ENCODE measurements at places on chromosomes 4 and X.

DNA sequence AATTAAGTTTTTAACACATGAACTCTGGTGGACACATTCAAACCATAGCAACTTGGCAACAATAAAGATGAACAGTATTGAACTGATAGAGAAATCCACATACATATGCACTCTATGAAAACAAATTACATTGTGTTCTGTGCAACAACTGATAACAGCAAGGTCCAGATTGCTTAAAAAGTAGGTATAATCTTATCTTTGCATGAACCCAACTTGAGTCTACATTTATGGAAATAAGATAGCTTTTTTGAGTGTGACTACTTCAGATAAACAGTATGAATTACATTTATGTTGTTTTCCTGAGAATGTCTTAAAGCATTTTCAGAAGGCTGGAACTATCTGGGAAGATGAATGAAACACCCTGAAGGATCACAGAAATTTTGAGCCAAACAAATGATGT, 212.6 kb upstream of the GK2 start:
- ATAC-seq = no peak

DNA sequence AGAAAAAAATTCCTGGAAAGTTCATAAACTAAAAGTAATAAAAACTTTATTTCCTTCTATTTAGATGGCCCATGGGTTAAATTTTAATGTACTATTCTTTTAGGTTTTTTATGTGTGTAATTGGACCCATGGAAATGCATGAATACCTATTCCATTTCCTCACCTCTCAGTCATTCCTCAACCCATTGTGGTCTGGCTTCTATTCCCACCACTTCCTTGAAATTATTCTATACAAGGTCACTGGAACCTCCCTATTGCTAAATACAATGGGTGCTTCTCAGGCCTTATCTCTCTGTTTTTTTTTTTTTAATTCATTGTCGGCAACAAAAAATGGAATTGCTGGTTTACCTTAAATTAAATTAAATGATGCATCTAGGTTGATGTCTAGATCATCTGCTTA, 17.2 kb downstream of the SLC39A8 start:
- ATAC-seq = no peak

DNA sequence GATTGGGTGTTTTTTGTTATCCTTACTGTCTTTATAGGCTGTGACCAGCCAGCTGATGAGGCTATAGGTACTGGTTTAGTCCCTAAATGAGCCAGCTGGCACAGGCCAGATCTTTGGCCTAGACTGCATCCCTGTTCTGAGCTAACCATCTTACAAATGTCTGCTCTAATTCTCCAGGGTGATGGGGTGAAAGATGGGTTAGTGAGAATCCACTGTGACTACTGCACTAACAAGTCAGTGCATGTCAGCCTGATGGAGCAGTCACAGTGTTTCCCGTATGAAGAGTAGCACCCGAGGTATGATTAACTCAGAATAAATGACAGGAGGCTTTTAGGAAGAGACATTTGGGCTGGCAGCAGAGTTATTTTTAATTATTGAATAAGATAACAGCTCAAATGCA, 181.0 kb downstream of the DCTD start:
- no peak for ATAC-seq

DNA sequence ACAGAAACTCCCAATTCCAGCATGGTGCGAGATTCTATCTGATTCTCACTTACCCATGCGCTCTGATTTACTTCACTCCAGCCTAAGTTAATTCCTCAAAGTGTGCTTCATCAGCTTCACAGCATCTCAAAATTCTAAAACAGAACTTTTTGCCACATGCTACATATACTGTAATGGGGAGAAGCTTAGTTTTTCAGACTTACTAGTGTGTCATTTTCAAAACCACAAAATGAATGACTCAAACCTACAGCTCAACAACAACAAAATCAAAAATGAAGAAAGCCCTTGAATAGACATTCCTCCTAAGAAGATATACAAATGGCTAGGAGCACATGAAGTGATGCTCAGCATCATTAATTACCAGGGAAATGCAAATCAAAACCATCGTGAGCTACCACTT, 14.9 kb downstream of the IRF2 start:
- ATAC-seq = no peak

DNA sequence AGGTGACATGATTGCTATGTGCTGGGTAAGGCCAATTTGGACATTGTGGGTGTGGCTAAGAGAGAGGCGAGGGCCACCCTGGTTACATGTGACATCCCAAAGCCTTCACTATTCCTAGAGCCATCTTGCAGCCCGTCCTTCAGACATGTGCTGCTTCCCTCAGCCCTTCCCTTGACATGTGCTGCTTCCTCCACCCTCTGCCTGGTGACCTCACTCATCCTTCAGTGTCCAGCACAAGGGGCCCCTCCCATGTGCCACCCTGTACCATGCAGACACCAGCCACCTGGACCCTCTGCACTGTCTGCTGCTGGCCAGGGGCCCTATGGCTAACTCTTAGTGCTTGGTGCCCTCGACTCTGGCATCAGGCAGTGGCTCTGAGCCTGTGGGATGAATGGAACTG, 27.4 kb downstream of the ADRA2C start:
- ATAC-seq = no peak

- ATAC-seq = peak; percentile 82
These were observed at the start of gene MGST2 for GRCh38 chr4:139665690-139666529. TSS of gene MGST2 (plus strand) at chr4:139665819. CDS start at chr4:139666020, 201 bp downstream.

DNA sequence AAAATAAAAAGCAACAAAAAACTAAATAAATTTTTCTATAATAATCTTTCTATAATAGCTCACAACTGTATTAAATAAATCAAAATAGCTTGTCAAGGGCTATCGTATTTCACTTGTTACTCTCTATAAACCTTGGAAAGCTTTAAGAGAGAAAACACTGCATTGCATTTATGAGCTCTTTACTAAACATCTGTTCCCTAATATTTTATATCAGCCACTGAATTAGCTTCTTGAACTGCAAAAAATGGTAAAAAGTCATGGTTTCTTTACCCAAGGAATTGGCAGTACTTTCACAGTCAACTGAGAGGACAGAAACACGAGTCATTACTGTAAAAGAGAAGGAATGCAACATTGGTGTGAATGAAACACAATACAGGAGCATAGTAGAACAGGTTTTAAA, 671.2 kb downstream of the PCDH18 start:
- ATAC-seq = no peak

GRCh38 chr4:54475546-54475945, 182.2 kb upstream of the KIT start:
- ATAC-seq = no peak

DNA sequence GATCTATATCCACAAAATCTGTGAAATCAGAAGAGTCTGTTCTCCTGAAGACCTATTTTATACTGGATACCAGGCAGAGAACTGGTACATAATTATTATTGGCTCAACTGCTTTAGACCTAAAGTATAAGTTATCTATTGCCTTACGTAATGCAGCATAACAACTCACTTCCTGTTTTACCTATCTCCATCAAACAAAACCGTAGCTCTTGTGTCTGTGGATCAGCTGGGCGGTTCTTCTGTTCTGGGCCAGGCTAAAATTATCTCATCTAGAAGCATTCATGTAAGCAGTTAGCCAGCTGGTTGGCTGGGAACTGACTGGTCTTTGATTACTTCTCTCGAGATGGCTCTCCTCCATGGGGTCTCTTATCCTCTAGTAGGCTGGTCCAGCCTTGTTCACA, 57.8 kb downstream of the PPP1R2C start:
- no peak for ATAC-seq
